ENCODE measurements at places on chromosomes 4 and X.

DNA sequence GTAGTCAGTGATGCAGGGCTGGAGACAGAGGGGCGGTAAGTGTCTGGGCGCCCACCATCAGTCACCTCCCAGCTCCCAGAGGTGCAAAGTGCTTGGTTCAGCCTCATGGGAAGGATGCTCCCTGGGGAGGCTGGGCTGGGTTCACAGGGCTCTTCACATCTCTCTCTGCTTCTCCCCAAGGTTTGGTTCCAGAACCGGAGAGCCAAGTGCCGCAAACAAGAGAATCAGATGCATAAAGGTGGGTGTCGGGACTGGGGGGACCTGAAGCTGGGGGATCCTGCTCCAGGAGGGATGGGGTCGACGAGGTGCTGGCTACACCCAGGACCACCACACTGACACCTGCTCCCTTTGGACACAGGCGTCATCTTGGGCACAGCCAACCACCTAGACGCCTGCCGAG lies 10.1 kb downstream of the SHOX start:
- no peak for DNase-seq

DNA sequence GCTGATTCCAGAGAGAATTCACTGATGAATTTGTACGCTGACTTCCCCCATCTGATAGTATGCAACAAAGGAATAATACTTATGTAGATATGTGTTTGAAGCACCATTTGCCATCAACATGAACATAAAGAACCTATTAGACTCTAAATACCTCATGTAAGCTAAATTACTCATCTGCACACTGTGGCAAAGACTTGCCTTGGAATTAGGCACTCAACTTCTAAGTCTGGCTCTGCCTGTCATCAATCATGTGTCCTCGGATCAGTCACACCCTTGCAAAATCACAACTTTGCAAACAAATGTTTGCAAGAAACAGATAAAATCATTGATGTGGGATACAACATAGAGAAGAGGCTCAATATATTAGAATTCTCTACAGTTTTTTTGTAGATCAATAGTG lies 169.9 kb upstream of the LDB2 start:
- DNase-seq, result no peak

DNA sequence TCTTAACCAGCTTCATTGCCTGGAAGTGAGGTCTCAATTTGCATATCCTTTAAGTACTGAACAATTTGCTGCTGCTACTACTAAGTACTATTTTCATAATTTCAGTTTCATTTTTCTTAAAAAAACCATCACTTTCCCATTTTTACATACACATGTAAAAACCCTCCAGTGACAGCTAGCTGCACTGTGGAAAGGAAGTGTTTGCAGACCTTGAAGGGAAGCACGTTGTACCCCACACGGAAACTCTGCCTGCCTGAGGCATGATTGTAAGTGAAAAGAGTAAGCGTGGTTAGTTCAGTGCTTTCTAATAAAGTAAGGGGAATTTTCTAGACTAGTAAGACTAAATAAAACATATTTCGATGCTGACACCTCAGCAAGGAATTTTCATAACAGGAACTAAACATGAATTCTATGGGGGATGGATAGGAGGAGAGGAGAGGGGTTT lies 103.6 kb downstream of the RAPGEF2 start:
- no peak for DNase-seq

DNA sequence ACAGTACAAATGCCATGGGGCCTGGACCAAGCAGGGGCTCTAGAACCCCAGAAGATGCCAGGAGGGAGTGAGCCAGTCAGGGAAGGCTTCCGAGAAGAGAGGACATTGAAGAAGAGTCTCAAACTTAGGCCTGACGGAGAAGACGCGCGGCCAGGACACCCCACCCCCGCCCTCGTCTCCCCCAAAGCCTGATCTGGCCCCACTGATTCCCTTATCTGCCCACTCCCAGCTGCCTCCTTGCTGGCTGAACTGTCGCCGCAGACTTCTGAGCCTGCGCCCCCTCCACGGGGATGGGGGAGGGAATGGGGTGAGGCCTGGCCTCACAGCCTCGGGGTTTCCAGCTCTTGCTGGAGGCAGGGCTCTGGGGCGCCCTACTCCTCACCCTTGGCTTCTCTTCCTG lies 3.6 kb upstream of the GATA1 start:
- no peak for DNase-seq

GRCh38 chr4:107586371-107586770 lies 133.7 kb downstream of the PAPSS1 start:
- DNase-seq, result no peak

DNA sequence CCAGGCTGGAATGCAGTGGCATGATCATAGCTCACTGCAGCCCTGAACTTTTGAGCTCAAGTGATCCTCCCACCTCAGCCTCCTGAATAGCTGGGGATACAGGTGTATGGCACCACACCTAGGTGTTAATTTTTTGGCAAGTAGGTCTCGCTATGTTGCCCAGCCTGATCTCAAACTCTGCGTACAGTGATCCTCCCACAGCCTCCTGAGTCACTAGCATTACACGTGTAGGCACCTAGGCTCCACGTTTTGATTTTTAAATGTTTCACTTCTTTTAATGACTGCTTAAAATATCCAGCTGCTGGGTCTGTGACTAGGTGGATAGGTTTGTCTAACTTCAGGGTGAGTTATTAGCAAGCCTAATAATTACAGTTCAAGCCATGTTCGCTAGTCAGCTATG lies 44.5 kb downstream of the GATB start:
- DNase-seq, result no peak

GRCh38 chr4:96039803-96040436 lies 200.0 kb downstream of the PDHA2 start:
- DNase-seq, result no peak

GRCh38 chr4:156475322-156475721 lies 496.3 kb downstream of the PDGFC start:
- DNase-seq, result no peak

DNA sequence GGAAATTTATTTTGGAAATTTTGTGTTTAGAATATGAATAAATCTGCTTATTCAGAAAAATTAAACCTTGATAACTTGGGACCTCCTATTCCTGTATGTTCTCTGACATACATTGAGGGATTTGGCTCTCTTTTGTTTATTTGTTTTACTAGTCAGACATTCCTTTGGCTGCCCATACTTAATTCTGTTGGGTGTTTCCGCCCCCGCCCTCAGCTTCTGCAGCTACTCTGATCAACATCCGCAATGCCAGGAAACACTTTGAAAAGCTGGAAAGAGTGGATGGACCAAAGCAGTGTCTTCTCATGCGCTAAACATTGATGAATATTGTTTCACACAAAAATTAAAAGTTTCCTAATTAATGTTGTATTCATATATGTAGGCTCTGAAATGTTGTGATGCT lies 40.5 kb downstream of the RRAGB start:
- no peak for DNase-seq

DNA sequence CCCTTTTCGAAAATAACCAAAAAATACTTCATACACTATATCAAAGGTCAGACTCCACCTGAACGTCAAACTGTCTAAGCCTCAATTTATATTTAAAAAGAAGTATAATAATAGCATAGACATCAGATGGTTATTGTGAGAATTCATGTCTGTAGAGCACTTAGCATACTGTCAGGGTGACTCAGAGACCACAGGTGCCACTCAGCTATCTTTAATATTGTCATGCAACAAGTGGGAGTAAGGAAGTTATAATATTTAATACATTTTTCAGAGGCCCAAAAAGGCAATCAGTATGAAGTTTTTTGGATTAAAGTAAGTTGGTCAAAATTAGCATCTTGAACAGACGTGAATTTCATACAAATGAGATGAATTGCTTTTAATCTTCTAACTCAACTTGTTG lies 93.3 kb downstream of the PHOX2B start:
- no peak for DNase-seq

DNA sequence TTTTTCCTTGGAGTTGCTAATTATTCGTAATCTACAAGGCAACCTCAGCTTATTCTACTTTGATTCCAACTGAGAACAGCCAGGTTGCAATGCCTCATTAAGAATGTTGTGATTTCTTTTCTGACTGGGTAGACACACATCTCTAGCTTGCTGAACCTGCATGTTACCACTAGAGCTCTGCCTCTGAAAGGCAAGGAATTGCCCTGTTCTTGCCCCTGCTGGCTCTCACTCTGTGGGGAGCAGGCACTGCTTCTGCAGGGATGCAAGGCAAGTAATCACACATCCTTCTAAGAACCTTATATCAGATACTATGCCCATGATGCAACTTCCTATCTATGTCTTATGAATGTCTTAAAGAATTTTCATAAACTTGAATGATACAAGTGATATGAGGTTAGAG lies 503.2 kb downstream of the PACRGL start:
- no peak for DNase-seq

GRCh38 chrX:11543249-11543648 lies 122.5 kb downstream of the ARHGAP6 start:
- DNase-seq, result no peak

DNA sequence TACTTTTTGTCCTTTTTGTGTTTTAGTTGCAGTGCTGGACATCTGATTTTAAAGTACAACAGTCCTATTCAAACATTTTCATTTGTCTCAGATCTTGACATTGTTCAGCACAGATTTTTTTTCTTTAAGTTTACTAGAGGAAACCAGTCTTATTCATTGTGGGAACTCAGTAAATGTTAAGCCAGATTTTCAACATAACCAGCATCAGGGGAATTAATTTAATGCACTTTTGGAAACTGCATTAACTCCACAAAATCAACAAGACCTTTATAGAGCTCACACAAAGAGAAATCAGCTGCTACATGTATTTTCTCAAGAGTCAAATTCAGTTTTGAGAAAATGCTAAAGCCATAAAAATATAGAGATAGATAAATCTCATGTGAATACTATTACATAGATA lies 9.9 kb downstream of the CPE start:
- no peak for DNase-seq

- DNase-seq, result no peak
Measured at GRCh38 chr4:167943872-167944505, 148.3 kb upstream of the ANXA10 start.

DNA sequence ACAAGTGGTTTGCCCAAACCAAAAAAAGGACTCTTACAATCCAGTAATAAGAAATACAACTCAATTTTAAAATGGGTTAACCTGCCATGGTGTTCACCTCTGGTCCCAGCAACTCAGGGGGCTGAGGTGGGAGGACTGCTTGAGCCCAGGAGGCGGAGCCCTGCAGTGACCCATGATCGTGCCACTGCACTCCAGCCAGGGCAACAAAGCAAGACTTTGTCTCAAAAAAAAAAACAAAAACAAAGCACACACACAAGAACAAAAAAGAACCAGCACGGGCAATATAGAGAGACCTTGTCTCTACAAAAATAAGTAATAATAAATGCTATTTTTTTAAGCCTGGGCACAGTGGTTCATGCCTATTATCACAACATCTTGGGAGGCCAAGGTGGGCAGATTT lies 28.7 kb downstream of the ARAP2 start:
- no peak for DNase-seq

DNA sequence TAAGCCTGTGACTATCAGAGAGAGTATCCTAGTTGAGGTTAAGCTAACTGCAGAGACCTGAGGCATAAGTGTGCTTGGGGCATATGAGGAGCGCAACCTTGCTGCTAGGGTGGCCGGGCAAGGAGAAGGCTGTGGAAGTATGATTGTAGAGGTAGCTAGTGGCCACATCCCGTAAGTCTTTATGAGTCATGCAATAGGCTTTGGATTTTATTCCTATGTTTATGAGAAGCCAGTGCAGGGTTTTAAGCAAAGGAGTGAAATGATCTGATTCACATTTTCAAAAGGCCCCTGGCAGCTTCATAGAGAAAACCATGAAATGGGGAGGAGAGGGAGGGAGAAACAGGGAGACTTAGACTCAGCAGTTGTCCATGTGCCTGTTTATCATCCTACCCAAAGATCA lies 92.1 kb upstream of the WDFY3 start:
- DNase-seq, result no peak

GRCh38 chr4:129622566-129622965 lies 526.6 kb downstream of the C4orf33 start:
- no peak for DNase-seq

Measured in activated CD4-positive, CD25-positive, alpha-beta regulatory T cell treated with anti-CD3 and anti-CD28 coated beads, Interleukin-2, amount 50 U/mL, for 16 hours (primary cell).